ENCODE measurements at places on chromosomes 13 and 19.

DNA sequence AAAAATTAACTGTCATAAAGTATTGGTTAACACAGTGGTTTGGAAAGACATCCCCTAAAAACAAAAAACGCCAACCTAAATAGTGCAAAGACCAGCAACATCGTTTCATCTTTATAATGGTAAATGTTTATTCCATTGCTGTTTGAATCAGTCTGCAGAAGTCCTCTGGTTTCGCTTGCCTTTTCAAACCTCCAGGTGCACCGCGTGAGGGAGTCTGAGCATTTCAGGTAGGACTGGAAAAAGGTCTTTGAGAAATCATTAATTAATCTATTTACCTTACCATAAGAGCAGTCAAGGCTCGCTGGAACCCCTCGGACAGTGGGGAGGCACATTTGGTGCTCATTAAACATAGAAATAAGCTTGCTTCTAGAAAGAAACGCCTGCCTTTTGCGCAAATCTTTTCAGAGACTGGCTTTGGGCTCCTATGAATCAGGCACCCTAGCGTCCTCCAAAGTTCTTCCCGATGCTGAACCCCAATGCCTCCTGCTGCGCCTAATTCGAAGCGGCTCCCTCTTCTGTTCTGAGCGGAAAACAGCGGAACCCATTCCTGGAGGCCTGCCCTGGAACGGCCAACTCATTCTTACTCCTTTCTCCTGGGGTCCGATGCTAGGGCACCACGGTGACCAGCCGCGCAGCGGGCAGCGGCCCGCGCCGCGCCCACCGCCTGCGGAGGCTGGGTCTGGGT, 951 bp upstream of the MTUS2 start:
- DNase-seq: no peak

DNA sequence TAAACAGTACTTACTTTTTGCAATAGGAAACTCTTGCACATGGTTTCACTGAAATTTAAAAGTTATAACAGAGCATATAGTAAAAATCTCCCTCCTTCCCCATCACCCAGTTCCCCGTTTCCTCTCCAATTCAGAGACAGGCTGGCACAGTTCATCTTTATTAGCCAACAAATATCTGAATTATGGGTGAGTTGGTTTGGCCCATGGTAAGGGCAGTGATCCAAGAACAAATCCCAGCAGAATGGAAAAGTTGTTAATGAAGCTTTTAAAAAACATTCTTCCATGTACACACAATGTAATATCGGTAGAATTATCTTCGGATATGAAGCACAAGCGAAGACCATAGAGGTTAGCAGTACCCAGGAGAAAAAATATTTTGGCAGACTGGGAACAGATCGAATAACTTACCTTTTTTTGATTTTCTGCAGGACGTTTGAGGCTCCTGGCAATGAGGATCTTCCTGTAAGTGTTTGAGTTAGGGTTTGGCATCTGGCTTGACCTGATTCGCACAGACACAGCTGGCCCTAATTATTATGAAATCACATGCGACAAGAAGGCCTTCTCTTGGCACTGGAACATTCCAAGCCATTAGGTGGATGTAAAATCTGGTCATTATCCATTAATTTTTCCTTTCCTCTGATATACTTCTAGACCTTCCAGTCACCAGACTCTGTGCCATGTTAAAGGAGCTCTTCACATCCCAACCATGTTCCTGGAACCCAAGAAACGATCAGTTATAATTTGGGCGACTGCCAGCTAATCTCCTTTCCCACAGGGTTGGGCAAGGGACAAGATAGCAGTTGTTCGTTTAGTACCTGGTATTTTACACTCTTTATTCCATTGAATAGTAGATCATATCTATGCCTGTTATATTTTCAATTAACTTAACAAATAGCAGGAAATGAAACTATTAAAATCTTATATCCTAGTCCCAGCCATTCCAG, 139.4 kb upstream of the TSC22D1 start:
- no peak for DNase-seq

DNA sequence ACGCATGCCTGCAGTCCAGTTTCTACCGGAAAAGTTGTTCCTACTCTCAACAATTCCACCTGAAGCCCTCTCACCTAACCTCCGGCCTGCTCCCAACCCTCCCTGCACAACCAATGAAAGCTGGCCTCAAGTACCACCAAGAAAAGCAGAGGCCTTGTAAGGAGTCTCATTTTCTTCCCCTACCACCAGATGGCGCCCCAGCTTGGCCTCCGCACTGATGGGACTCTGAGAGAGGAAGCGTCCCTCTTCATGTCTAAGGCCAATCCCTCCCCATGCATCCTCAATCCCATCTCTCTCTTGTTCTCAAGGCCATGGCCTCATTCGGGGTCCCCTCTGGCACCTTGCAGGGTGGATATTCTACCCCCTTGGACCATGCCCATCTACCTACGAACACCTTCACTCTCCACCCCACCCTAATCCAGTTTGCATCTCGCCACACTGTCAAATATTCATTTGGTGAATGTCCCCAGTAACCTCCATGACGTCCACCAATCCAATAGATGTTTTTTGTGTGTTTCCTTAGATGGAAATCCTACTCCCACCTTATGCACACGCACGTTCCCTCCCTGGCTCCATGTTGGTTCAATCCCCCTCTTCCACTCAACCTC, 412.8 kb downstream of the ZNF536 start:
- DNase-seq: peak; percentile 51

- no peak for DNase-seq
Observed at GRCh38 chr19:18070181-18070580, 16.6 kb downstream of the IL12RB1 start.

- DNase-seq: no peak
Observed at GRCh38 chr19:6740589-6741343, 1.3 kb downstream of the TRIP10 start.

GRCh38 chr19:12015753-12016116, 19.7 kb downstream of the ZNF433 start:
- no peak for DNase-seq

- DNase-seq: no peak
Observed at GRCh38 chr13:21426238-21426637, 32.9 kb downstream of the ZDHHC20 start.

- DNase-seq: no peak
Observed at GRCh38 chr13:33976965-33977364, 159.0 kb downstream of the RFC3 start.

GRCh38 chr13:93305886-93306285, 79.3 kb downstream of the GPC6 start:
- no peak for DNase-seq

DNA sequence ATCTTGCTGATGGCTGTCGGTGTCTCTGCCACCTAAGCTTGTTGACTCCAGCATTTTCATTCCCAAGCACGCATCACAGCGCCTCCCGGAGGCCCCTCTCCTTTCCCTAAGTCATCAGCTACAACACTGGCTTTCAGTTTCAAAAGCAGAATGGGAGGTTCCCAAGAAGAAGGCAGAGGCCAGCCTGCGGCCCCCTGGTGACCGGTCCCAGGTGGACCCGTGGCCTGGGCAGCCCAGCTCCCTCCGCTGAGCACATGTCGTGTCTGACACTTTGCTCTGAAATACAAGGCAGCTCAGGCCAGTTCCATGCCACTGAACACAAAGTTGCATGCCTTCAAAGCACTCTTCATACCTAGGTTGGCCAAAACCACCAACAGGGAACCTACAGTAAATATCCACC, 8.5 kb downstream of the MLLT1 start:
- no peak for DNase-seq

GRCh38 chr13:30847650-30848307, 58.3 kb upstream of the MEDAG start:
- DNase-seq: no peak

DNA sequence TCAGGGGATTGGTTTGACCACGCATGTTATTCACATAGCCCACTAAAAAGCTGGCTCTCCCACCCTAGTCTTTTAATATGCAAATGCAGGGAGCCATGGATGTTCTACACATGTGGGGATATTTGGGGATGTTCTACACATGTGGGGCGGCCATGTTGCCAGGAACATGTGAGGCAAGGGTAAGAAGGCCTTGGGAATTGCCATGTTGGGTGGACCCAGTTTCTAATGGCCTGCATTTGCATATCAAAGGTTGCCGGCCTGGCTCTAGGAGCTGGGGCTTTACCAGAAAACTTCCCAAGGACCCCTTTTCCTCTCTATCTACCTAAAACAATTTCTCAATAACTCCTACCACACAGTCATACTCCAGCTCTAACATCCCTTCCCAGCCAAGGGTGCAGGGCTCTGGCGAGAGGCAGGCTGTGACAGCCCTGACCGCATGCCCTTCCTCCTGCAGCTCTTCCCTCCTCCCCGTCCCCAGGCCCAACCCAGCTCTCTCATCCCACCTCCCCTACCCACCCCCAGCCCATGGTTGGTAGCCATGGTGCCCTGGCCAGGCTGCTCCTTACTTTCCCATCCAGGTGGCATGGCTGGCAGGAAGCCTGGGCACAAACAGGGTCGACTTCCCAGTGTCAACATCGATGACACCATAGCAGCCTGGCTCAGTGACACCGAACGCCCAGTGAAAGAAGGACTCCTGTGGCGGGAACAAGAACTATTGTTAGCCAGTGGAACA, 11.0 kb downstream of the PEPD start:
- no peak for DNase-seq

DNA sequence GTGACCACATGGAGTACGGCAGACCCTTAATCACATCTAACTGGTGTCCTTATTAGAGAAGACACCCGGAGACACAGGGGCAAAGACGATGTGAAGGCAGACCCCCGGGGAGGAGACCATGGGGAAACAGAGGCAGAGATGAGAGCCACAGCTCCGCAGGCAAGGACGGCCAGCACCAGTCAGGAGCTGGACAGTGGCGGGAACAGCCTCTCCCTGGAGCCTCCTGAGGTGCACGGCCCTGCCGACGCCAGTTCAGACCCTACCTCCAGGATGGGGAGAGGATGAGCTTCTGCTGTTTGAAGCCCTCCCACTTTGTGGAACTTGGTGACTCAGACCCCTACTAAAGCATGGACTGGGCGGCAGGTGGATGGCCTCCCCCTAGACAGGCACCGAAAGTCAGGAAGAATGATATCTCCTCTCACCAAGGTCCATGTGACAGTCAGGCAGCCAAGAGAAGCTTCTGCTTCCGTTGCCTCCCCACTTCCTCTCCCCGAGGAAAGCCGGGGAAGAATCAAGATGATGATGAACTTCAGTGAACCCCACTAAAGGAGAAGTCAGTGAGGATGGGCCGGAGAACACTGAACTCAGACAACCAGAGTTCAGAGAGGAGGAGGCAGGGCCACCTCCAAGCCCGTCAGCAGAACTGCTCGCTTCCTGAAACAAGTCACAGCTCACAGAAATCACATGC, 25.4 kb downstream of the RAB20 start:
- no peak for DNase-seq

DNA sequence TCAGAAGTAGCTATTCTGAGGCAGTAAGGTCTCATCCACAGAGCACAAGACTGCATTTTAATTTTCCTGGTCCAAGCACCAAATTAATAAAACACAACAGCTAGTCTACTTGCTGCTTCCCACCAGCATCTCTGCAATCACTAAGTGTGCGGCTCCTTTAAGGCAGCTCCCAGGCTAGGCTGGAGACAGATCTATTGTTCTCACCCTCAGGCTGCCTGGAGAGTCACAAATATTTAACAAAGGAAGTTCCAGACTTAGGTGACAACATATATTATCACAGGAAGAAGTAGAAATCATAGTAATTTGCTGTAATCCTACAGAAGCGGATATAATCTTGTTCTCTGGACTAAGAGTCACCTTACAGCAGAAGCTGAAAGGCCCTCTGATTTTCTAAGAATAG, 2.2 kb upstream of the EID2 start:
- no peak for DNase-seq

DNA sequence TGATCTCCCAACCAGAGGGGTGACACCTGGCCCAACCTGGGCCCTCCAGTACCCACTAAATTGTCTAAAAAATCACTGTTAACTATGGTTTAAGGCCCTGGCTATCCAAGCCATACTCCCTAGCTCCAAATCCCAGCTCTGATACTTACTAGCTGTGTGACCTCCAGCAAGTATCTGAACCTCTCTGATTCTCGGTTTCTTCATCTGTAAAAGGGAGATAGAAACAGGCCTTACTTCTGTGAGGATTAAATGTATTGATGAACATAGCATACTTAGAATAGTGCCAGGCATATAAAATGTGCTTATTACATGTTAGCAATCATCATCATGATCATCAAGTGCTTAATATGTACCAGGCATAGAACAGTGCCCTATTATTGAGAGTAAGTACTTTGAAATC, 4.7 kb downstream of the LRFN1 start:
- DNase-seq: no peak

DNA sequence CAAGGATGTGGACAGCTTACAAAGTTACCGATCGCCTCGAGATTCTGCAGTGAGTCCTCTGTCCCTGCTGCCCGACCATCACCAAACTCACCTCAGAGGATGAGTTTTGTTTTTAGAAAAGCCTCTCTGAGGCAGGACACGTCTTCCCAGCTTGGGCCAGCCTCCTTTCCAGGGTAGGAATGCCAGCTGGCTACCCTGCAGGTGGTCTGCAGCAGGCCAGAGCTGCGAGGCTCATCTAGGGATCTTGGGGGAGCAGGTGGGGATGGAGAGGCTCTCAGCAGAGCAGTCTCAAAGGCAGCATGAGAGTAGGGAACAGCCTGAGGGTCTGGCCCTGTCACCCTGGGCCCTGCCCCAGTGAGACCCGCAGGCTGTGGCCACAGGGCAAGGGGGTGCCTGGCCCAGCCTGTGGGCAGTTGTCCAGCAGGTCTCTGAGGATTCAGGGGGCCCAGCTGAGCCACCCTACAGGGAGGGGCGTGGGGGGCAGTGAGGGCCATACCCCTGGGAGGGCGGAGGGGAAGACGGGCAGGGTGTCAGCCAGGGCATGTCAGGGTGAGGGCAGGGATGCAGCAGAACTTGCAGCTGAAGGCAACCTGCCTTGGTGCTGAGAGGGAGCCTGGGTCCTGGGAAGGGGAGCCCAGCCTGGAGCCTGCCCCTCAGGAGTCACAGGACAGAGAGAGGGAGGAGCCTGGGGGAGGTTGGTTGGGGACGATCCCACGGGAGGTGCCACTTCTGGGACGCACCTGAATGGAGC, 57.3 kb upstream of the TPM4 start:
- no peak for DNase-seq

- DNase-seq: no peak
Observed at GRCh38 chr19:33740811-33741396, 55.8 kb upstream of the KCTD15 start.

GRCh38 chr19:16527334-16527935, 14.8 kb downstream of the CHERP start:
- DNase-seq: no peak

- no peak for DNase-seq
Observed at GRCh38 chr13:28601581-28601980, 57.3 kb upstream of the POMP start.

DNA sequence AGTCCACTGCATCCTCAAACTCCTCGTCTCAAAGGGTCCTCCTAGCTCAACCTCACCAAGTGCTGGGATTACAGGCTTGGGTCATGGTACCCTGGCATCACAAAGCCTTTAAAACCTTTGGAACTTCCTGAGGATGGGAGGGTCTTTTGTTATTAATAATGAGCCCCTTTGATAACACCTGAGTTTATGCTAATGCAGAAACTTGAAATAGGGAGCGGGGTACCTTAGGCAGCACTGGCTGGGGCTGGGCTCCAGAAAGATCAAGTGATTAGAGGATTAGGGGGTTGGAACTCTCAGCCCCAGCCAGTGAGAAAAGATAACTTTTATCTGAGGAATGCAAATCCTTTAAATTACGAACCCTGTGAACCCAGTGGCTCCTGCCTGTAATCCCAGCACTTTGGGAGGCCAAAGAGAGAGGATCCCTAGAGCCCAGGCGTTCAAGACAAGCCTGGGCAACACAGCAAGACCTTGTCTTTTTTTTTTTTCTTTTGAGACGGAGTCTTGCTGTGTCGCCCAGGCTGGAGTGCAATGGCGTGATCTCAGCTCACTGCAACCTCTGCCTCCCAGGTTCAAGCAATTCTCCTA, 9.3 kb upstream of the PSPC1 start:
- no peak for DNase-seq

- DNase-seq: no peak
Observed at GRCh38 chr13:21871919-21872318, 201.0 kb downstream of the FGF9 start.

Measured in activated CD8-positive, alpha-beta memory T cell treated with anti-CD3 and anti-CD28 coated beads, Interleukin-2, amount 50 U/mL, for 4 hours (primary cell).